Metanephros (tissue), 2 donors: ENCODE measurements at places on chromosomes 5 and 9. TPM values are rescaled to one million over a fixed set of nuclear protein-coding genes. Genes with fewer than 3 reads are reported as not detected.

The SPINK1 gene
- 43.6 TPM for total RNA-seq

The GRXCR2 gene
- total RNA-seq, result 0.29 TPM

The HK3 gene
- total RNA-seq, result 11.3 TPM

The MEIKIN gene
- not detected for total RNA-seq

The LCN9 gene
- total RNA-seq, result not detected

The SLC6A19 gene
- 33.0 TPM for total RNA-seq

The SPATA31D4 gene
- total RNA-seq, result not detected

The ISL1 gene
- total RNA-seq, result not detected

The CCL27 gene
- total RNA-seq, result not detected

The IL4 gene
- total RNA-seq, result not detected

The GZMA gene
- total RNA-seq, result 1.8 TPM

The HTR4 gene
- total RNA-seq, result 0.35 TPM

The RLN1 gene
- 0.64 TPM for total RNA-seq

The SLC25A2 gene
- 0.35 TPM for total RNA-seq

The ST8SIA4 gene
- 11.0 TPM for total RNA-seq

The EPB41L4B gene
- 10.5 TPM for total RNA-seq

The ADAMTS6 gene
- total RNA-seq, result 7.6 TPM

The PRRX2 gene
- total RNA-seq, result 2.1 TPM

The OTP gene
- total RNA-seq, result not detected

The LCN2 gene
- 7.1 TPM for total RNA-seq

The HRCT1 gene
- total RNA-seq, result not detected

The FBN2 gene
- 144 TPM for total RNA-seq
